ENCODE measurements at places on chromosomes 6 and 20. TPM values are rescaled to one million over a fixed set of nuclear protein-coding genes. Genes with fewer than 3 reads are reported as not detected.

Gene SUMO4
- total RNA-seq, result 0.50 TPM

Gene MLN
- total RNA-seq, result not detected

GRCh38 chr6:28758046-28758817 is 165.6 kb downstream of the TRIM27 start:
- H3K4me1 ChIP-seq, result peaks cover 16% of the 10 kb centered on the region
- peak overlapping the region; percentile 77 for H3K4me3 ChIP-seq
- peak; percentile 25 for DNase-seq
- no peak overlapping the region for H3K27ac ChIP-seq
- H3K27me3 ChIP-seq, result peaks cover 9% of the 10 kb centered on the region

DNA sequence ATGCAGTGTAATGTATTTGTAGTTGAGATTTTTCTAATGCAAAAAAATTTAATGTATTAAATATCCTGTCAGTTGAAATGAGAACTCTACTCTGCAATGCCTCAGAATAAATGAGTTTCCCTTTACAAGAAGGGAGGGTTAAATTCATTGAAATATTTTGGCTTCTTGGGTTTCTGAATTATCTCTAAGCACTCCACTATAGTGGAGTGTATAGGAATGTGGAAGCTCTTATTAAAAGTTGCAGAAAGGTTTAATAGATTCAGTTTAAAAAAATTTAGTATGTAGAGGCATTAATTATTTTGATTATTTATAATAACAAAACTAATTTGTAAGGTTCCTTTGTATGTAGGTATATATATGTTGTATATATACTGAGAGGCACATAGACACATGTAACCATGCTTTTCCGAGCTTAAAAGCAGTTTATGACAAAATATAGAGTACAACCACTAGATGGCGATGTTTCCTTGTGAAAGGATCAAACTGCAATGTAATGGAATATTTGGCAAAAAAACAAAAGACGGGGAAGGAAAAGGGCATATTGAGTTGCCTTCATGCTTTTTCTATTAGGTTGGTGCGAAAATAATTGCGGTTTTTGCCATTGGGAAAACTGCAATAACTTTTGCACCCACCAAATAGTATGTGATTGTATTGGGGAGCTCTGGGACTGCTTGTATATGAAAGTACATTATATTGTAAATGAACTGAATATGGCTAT is 144.2 kb downstream of the MYO6 start:
- no peaks in the 10 kb centered on the region for H3K27me3 ChIP-seq
- H3K27ac ChIP-seq, result no peak overlapping the region

DNA sequence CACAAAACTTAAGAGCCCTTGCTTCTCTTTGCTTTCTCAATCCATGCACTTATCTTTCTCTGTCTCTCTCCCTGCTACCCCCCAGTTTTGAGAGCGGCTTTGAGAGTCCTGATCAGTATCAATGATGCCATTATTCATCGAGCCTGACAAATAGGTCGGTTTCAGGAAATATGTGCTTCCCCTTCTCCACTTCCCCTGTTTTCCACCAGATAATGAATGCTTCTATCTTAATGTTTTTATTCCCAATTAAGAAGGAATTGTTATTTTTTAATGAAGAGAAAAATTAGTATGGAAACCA is 117.7 kb downstream of the KIF13A start:
- peaks cover 84% of the 10 kb centered on the region for H3K4me1 ChIP-seq
- peak overlapping the region; percentile 92 for H3K27ac ChIP-seq
- no peak for DNase-seq

DNA sequence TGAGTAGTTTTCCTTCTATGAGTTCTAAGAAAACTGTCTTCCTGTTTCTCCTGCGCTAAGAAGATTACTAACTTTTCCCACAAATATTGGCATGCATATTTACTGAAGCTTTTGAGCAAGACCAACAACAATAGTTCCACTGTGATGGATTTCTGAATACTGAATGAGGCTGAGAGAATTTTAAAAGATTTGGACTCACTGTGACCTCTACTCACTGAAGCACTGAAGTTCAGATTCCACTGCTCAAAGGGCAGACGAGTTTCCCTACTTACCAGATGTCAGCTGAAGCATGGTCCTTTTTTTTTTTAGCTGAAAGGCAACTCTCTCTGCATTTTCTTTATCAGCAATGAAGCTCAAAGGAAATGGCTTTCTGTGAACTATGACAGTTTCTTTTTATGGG is 718.5 kb downstream of the RFPL4B start:
- H3K4me1 ChIP-seq, result peaks cover 66% of the 10 kb centered on the region
- no peak for DNase-seq
- H3K27ac ChIP-seq, result peak overlapping the region; percentile 60
- H3K36me3 ChIP-seq, result peaks cover 13% of the 10 kb centered on the region

DNA sequence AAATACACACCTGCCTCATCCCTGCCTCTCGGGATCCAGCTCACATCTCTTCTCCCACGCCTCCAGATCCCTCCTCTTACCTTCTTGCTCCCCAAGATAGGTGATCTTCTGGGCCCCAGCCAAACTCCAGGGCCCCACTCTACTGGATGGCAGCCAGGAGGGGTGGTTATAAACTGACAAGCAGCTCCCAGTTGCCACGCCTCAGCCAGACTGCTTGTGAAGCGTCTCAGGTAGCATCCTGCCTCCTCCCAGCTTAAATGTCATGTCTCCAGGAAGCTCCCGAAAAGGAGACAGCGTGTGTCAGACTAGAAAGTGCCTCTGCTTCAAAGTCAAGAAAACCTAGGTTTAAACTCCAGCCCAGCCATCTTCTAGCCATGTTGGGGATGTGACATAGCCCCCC is 114.1 kb downstream of the LRFN2 start:
- H3K27ac ChIP-seq, result no peak overlapping the region
- no peak overlapping the region for H3K4me3 ChIP-seq
- no peak for DNase-seq

DNA sequence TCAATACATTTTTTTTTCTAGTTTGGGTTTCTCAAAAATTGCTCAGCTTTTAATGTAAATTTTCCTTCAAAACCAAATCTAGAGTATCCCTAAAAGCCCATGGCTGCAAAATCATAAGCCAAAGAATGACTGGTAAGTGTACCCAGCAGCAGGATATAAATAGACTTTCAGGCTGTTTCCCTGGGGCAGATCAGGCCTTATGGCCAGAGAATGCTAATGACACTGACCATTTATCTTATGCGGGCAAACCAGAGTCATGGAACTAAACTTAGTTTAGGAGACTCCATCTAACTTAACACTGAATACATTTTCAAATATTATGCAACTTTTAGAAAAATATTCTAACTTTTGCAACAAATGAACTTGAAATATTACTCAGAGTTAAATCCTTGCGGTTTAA is 7.4 kb downstream of the OSER1 start:
- H3K27me3 ChIP-seq, result no peaks in the 10 kb centered on the region
- H3K4me1 ChIP-seq, result peaks cover 92% of the 10 kb centered on the region
- peak overlapping the region; percentile 88 for H3K27ac ChIP-seq
- H3K4me3 ChIP-seq, result peak overlapping the region; percentile 79

DNA sequence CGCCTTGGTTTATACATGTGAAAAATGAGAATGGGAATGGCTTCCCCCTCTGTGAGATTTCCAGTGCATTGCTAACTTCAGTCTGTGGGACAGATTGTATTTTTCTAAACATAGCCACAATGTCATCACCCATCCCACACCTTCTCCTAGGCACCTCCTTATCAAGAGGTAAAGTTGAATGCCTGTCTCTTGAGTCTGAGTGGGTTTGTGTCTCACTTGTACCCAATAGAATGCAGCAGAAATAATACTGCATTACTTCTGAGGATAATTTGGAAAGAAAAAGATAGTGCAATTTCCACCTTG is 27.9 kb downstream of the RIN2 start:
- H3K4me3 ChIP-seq, result peak overlapping the region; percentile 48
- H3K4me1 ChIP-seq, result peaks cover 60% of the 10 kb centered on the region
- peak overlapping the region; percentile 88 for H3K27ac ChIP-seq
- no peak for DNase-seq
- H3K36me3 ChIP-seq, result peaks cover 16% of the 10 kb centered on the region

GRCh38 chr6:113888493-113888892 is 31.3 kb downstream of the MARCKS start:
- H3K36me3 ChIP-seq, result peaks cover 9% of the 10 kb centered on the region
- H3K4me3 ChIP-seq, result no peak overlapping the region
- no peaks in the 10 kb centered on the region for H3K27me3 ChIP-seq
- no peak overlapping the region for H3K27ac ChIP-seq

Gene CFB
- 0.29 TPM for total RNA-seq

GRCh38 chr20:24149175-24149574 is 160.6 kb upstream of the GGTLC1 start:
- no peak for DNase-seq
- H3K4me3 ChIP-seq, result no peak overlapping the region
- no peaks in the 10 kb centered on the region for H3K36me3 ChIP-seq
- no peaks in the 10 kb centered on the region for H3K4me1 ChIP-seq
- peaks cover 10% of the 10 kb centered on the region for H3K27me3 ChIP-seq
- no peak overlapping the region for H3K27ac ChIP-seq

- peaks cover 3% of the 10 kb centered on the region for H3K27me3 ChIP-seq
- DNase-seq, result no peak
- H3K4me1 ChIP-seq, result no peaks in the 10 kb centered on the region
- H3K36me3 ChIP-seq, result no peaks in the 10 kb centered on the region
- H3K4me3 ChIP-seq, result no peak overlapping the region
These were observed 51.3 kb upstream of the GLP1R start for GRCh38 chr6:38997128-38997761.

DNA sequence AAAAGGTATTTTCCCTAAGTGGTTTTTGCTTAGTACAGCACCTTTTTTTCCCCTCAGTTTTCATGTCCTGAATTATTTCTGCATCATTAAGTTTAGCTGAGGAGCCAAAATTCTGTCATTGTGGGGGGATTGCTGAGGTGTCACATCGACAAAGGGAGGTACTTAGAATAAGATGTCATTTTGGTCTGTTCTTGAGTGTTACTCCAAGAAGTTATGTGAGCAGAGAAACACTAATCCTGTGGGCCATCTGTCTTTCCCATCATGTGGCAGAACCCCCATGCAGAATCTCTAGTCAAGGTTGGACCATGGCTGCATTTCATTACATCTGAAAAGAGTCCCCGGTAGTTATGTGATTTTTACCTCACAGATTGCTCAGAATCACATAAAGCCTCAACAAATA is 167.8 kb upstream of the CENPW start:
- H3K27ac ChIP-seq, result no peak overlapping the region
- peaks cover 2% of the 10 kb centered on the region for H3K27me3 ChIP-seq
- no peaks in the 10 kb centered on the region for H3K36me3 ChIP-seq
- H3K4me3 ChIP-seq, result no peak overlapping the region

Gene SEMG1
- not detected for total RNA-seq

GRCh38 chr6:130744576-130745366 is 82.4 kb upstream of the SMLR1 start:
- DNase-seq, result no peak
- no peak overlapping the region for H3K4me3 ChIP-seq
- peaks cover 9% of the 10 kb centered on the region for H3K36me3 ChIP-seq
- H3K27me3 ChIP-seq, result no peaks in the 10 kb centered on the region

DNA sequence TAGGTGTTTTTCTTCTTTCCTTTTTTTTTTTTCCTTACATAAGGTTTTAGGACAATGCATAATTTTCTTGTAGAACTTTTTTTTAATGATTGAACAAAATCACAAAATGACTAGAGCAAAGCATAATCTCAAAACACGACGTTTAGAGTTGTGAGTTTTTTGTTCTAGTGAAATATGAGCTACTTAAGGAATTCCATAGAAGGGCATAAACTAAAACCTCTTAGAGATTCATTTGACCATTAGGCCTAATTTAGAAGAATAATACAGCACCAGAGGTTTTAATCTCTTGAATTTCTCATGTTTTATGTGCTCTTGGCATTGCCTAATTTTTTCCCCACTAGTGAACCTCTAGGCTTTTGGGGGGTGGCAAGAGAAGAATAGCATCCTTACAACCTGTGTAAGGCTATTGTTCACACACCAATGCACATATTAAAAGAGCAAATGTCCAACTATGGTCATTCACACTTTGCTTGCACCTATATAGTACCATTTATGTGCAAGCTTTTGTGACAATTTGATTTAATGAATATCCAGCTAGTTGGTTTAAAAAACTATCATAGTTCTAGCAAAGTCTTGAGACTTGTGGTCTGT is 44.6 kb downstream of the HMGN3 start:
- DNase-seq, result no peak
- H3K4me1 ChIP-seq, result no peaks in the 10 kb centered on the region
- H3K27ac ChIP-seq, result no peak overlapping the region
- H3K27me3 ChIP-seq, result peaks cover 5% of the 10 kb centered on the region
- H3K4me3 ChIP-seq, result no peak overlapping the region

Gene LAMA5
- total RNA-seq, result 1.3 TPM

DNA sequence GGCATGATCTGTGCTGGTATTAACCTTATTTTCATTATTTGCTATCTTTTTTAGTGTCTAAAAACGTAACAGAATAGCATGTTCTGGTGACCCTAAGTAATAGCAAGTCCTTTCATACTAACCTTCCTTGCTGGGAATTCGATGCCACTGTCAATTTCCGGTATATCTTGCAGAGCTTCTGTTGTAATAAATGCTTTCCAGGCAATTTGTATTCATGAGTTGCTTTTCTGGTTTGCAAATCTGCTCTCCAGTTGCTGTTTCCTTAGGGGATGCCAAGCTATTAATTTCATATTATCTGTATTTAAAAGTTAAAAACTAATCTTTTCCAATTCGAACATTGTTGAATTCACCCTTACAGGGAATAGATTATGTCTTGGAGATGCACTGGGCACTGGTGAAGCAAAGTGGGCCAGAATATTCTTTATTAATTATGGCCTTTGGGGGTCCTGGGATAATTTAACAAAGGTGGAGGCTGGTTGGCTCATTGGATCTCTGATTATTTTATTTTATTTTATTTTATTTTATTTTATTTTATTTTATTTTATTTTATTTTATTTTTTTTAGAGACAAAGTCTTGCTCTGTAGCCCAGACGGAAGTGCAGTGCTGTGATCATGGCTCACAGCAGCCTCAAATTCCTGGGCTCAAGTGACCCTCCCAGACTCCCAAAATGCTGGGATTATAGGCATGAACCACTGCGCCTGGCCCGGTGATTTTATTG is 123.6 kb upstream of the GLP1R start:
- no peaks in the 10 kb centered on the region for H3K27me3 ChIP-seq
- no peaks in the 10 kb centered on the region for H3K36me3 ChIP-seq
- no peak overlapping the region for H3K4me3 ChIP-seq
- no peak overlapping the region for H3K27ac ChIP-seq
- DNase-seq, result no peak

GRCh38 chr6:68730291-68731054 is 95.4 kb downstream of the ADGRB3 start:
- H3K4me3 ChIP-seq, result no peak overlapping the region
- no peak overlapping the region for H3K27ac ChIP-seq
- no peaks in the 10 kb centered on the region for H3K27me3 ChIP-seq
- no peaks in the 10 kb centered on the region for H3K4me1 ChIP-seq

GRCh38 chr6:41653691-41654090 is 15.4 kb downstream of the MDFI start:
- H3K36me3 ChIP-seq, result no peaks in the 10 kb centered on the region
- H3K4me3 ChIP-seq, result no peak overlapping the region
- H3K4me1 ChIP-seq, result peaks cover 7% of the 10 kb centered on the region
- DNase-seq, result no peak

Gene HLA-DRB1
- total RNA-seq, result not detected

GRCh38 chr20:63006540-63007359 is at the start of gene BHLHE23:
Gene BHLHE23 (minus strand): TSS chr20:63006964. CDS start chr20:63006774, 190 bp downstream.
- DNase-seq, result no peak
- H3K36me3 ChIP-seq, result no peaks in the 10 kb centered on the region
- H3K4me3 ChIP-seq, result no peak within 1 kb of the TSS

- peaks cover 4% of the 10 kb centered on the region for H3K36me3 ChIP-seq
- DNase-seq, result no peak
- no peak overlapping the region for H3K27ac ChIP-seq
- no peaks in the 10 kb centered on the region for H3K4me1 ChIP-seq
- H3K27me3 ChIP-seq, result no peaks in the 10 kb centered on the region
These were observed 126.4 kb upstream of the VGLL2 start for GRCh38 chr6:117138920-117139319.

Gene CEP85L
- 7.2 TPM for total RNA-seq

GRCh38 chr20:13995086-13995665 is at the start of gene MACROD2:
Gene MACROD2 (plus strand): TSS chr20:13995516.
- H3K4me1 ChIP-seq, result peaks cover 5% of the 10 kb centered on the region
- H3K27ac ChIP-seq, result no peak within 1 kb of the TSS
- H3K4me3 ChIP-seq, result peak within 1 kb of the TSS; percentile 87
- DNase-seq, result peak; percentile 79
- peaks cover 7% of the 10 kb centered on the region for H3K36me3 ChIP-seq

Measured in HFFc6 (cell line).